ENCODE measurements at places on chromosomes 2 and 18.

GRCh38 chr2:216286616-216287231, 85.6 kb downstream of the MARCHF4 start:
- DNase-seq: no peak

DNA sequence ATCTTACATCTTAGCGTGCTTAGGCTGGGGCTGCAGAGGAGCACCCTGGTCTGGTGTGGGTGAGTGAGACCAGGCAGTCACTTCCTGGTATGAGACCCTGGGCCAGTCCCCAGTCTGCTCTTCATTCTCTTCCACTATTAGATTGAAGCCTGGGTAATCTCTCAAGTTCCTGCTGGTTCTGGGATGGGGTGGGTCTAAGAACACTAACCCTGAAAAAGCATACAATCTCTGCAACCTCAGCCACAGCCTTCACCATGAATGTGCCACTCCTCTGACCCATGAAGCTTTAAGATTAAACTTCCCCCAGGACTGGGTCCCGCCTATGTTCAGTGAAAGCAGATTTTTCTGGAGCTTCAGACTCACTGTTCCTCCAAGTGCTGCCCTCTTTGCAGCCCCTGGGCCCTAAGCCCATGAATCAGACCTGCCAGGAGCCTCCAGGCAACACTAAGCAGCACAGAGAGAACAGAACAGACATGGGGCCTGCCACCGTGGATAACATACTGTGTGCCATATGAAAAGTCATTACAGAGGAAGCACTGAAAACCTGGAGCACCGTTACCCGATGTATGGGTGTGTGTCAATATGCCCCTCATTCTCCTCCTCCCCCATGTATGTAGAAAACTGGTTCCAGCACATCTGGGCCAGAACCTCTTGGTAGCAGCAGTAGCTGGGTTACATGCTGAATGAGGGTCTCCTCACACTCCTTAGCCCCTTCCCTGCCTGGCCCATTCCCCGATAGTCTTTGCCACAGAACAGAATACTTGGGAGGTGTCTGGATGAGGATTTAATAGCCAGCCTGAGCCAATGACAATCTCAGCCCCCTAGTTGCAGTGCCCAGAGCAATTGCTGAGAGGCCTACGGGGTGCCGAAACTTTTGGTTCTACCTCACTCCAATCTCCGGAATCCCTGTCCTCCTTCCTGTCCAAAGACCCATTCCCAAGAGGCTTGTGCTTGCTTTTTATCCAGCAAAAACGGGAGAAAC, 2.7 kb upstream of the SIX2 start:
- DNase-seq: no peak

GRCh38 chr2:120634533-120634932, 101.1 kb upstream of the GLI2 start:
- DNase-seq: no peak

DNA sequence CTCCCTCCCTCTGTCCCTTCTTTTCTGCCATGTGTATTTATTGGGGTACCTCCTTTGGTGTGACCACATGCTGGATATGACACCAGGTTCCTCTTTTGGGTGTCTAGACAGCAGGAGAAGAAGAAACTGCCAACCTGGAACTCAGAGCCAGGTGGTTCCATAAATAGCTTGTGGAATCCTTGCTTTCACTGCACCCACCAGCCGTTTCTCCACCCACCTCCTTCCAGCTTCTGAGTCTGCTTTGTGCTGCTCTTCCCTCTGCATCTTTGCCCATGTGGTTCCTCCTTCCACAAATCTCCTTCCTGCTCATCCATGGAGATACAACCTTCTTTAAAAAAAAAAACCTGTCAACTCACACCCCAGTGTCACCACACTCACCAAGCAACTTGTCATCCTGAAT, 80.2 kb upstream of the SKOR2 start:
- no peak for DNase-seq

GRCh38 chr2:99478632-99479031, 11.2 kb downstream of the REV1 start:
- no peak for DNase-seq

GRCh38 chr2:73877071-73877802, 15.6 kb upstream of the ACTG2 start:
- no peak for DNase-seq

GRCh38 chr18:21316296-21316695, 74.3 kb downstream of the GREB1L start:
- no peak for DNase-seq

GRCh38 chr2:63862806-63863205, 21.1 kb downstream of the UGP2 start:
- no peak for DNase-seq

GRCh38 chr2:175366815-175367214, 185.3 kb upstream of the ATP5MC3 start:
- peak; percentile 18 for DNase-seq

DNA sequence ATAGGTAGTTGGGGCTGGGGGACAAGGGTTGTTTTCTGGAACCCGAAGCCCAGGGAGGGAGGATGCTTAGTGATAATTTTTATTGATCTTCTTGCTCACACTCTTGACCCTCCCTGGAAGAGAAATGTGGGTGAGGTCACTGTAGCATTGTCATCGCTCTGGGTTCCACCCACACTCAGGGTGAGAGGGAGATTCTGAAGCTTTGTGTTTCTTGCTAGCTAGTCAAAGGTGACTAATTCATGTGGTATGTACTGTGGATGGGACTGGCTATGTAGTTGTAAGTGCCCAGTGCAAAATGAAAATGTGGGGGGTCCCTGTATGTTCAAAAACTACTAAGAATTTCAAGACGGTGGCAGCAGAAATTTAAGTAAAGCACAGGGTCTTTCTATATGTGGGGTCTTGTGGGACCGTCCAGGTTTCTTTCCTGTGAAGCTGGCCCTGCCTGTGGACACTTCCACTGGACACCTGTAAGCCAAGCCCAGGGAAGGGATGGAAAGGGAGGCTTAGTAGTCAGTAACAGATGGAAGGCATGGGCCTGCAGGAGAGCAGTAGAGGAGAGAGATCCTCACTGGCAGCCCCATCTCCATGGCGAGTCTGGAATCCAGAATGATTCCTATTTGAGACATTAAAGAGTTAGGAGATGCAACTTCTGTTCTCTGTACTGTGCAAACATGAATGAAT, 35.0 kb downstream of the TSN start:
- DNase-seq: no peak

- no peak for DNase-seq
Observed at GRCh38 chr2:190481339-190481738, 53.2 kb downstream of the NEMP2 start.

GRCh38 chr2:98357849-98358248, 11.6 kb downstream of the CNGA3 start:
- DNase-seq: no peak

DNA sequence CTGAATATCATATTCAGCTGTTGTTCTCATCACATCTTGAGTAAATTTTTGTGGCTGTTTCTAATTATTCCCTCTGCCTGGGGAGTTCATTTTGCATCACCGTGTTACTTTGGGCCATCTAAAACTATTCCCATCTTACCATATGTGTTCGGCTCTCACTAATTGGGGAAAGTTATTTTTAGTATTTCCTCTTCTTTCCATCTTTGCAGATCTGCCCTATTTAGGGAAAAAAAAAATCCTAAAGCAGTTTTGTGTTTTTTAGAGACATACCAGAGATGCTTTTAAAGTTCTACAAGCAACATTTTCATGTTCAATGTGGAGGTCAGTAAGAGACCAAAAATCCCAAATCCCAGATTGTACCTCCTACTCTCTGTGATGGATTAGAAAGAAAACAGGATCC, 111.3 kb upstream of the NDUFV2 start:
- DNase-seq: no peak

- DNase-seq: no peak
Observed at GRCh38 chr2:148877403-148877740, 2.3 kb downstream of the KIF5C start.

DNA sequence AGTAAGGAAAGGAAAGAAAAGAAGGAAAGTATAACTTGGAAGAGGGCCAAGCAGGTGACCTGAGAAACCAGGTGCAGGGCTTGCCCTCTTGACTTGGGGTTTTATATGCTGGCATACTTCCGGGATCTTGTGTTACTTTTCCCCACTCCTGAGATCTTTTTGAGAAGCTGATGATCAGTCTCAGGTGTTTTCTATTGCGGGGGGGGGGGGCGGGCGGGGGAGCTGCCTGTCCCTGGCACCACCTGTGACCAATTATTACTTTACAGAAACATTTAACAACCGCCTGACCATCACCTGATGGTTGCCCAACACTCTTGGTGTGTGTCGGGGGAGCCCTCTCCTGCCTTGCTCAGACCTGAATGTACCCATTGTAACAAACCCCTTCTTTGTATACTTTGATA, 6.9 kb upstream of the CASP10 start:
- no peak for DNase-seq

All from activated CD4-positive, alpha-beta memory T cell treated with anti-CD3 and anti-CD28 coated beads for 36 hours (primary cell).